Omental fat pad (tissue), 4 donors: ENCODE measurements at places on chromosomes 3 and 15. TPM values are rescaled to one million over a fixed set of nuclear protein-coding genes. Genes with fewer than 3 reads are reported as not detected.

DNA sequence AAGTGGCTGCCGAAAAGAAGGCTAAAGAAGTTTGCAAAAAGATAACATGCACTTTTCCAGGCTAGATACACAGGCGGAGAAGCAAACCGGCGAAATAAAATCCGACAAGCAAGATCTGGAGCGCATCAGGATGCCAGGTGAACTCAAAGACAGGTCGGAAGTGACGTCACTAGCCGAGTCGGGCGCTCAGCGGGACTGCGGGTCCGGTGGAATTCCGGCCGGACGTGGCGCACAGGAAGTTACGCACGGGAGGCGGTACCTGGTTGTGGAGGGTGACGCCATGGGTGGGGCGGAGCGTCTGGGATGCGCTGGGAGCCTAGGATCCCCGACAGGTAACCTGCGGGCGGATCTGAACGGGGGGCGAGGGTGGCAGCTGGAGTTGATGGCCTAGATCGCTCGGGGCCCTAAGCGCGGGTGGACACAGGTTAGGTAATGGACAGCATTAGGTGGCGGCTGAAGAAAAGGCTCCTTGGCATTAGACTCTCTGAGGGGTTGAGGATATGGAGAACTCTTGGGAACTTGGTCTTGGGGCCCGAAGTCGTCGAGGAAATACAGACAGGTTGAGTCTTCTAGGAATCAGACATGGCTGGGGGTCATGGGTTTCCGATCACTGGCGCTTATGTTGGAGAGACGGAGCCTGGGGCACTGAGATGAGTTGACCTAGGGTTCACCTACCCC is 29.0 kb upstream of the EHHADH start:
- DNase-seq, result peak; percentile 93

PCLAF gene
- 1.0 TPM for total RNA-seq

GRCh38 chr3:127461286-127461910 is 129.1 kb downstream of the TPRA1 start:
- DNase-seq, result no peak

- DNase-seq, result no peak
Measured at GRCh38 chr3:187183210-187183862, 13.9 kb upstream of the RTP1 start.

DNA sequence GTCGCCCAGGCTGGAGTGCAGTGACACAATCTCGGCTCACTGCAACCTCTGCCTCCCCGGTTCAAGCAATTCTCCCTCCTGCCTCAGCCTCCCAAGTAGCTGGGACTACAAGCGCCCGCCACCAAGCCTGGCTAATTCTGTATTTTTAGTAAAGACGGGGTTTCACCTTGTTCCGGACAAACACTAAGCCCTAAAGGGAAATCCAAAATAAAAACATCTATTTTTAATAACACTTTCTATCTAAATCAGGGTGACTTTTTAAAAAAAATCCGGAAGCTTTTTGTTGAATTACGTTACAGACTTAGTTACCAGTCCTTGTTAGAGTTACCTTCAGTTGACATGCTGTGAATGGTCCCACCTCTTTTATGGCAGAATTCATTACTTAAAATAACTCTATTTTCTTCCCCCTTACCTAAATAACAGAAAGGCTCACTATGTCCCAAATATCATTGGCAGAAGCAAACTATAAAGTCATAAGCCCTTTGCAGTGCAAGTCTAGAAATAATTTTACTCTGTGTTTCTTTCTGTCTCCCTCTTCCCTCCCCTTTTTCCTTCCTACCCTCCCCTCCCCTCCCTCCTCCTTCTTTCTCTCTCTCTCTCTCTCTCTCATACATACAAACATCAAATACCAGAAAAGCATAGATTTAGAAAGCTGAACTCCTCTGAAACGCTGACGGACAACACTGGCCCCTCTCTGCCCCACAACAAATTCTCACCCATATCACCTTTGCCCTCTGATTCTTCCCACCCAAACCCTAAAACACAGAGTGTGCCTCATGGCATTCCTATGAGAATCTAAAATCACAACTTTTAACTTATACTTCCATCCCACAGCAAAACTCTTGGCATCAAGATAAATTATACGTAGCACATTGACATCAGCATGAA is 18.3 kb downstream of the THBS1 start:
- no peak for DNase-seq

GRCh38 chr3:71786551-71786950 is 1.6 kb upstream of the PROK2 start:
- DNase-seq, result no peak

GRCh38 chr3:149449799-149450198 is 24.7 kb upstream of the TM4SF4 start:
- DNase-seq, result no peak

BSN gene
- 0.09 TPM for total RNA-seq

GRCh38 chr15:58182460-58183163 is 44.4 kb downstream of the AQP9 start:
- no peak for DNase-seq

LNP1 gene
- total RNA-seq, result 5.7 TPM
